ENCODE measurements at places on chromosomes 16 and 17.

- DNase-seq, result no peak
Observed at GRCh38 chr17:14792746-14793145, 472.4 kb downstream of the PMP22 start.

- no peak for DNase-seq
Observed at GRCh38 chr17:47276868-47277267, 23.2 kb downstream of the ITGB3 start.

GRCh38 chr17:48927978-48928745, 16.5 kb downstream of the SNF8 start:
- DNase-seq, result peak; percentile 58

DNA sequence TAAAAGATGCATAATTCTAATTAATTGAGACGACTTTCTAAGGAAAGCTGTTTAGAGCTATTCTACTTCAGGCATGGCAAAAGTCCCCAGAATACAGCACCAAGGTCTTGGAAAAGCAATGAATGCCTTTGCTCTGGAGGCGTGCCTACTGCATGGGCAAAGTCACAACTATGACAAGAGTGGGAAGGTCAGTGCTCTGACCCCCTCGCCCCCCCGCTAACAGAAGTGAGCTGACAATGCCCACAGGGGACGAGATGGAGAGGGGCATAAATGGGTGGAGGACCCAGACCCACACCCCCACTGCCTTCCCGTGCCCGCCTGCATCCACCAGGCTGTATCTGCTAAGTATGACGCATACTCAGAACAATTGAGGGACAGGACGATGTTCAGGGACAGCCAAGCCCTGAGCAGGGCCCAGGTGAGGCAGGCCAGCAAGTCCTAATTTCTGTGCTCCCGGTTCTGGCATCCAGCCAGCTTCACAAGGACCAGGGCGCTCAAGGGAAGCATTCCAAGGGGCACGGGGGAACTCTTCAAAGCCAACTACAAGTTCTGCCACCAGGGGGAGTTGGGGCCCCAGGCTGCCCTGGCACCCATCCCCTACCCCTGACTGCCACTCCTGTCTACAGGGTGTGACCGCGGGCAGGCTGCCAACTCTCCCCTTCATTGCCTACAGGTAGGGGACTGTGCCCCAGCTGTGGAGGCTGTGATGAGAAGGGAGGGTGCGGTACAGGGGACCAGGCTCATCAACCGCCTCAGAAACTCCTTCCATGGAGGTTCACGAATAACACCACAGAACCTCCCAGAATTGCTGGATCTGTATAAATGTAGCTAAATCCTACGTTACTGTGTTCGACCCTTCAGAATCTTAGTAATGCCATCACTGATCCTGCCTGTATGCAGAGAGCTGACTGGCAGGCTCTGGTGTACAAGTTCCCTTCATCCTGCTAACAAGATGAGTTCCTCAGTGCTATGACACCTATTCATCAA, 20.8 kb downstream of the NPRL3 start:
- peak; percentile 88 for DNase-seq

DNA sequence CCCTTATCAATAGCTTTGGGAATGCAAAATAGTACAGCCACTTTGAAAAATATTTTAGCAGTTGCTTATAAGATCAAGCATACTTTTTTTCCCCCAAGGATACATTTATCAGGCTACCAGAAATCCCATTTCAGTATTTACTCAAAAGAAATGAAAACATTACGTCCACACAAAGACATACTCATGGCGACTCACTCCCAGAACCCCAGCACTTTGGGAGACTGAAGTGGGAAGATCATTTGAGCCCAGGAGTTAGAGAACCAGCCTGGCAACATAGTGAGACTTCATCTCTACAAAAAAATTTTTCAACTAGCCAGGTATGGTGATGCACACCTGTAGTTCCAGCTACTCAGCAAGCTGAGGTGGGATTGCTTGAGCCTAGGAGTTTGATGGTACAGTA, 5.9 kb downstream of the SKA2 start:
- no peak for DNase-seq

GRCh38 chr16:48101069-48101674, 54.6 kb downstream of the ABCC12 start:
- no peak for DNase-seq

DNA sequence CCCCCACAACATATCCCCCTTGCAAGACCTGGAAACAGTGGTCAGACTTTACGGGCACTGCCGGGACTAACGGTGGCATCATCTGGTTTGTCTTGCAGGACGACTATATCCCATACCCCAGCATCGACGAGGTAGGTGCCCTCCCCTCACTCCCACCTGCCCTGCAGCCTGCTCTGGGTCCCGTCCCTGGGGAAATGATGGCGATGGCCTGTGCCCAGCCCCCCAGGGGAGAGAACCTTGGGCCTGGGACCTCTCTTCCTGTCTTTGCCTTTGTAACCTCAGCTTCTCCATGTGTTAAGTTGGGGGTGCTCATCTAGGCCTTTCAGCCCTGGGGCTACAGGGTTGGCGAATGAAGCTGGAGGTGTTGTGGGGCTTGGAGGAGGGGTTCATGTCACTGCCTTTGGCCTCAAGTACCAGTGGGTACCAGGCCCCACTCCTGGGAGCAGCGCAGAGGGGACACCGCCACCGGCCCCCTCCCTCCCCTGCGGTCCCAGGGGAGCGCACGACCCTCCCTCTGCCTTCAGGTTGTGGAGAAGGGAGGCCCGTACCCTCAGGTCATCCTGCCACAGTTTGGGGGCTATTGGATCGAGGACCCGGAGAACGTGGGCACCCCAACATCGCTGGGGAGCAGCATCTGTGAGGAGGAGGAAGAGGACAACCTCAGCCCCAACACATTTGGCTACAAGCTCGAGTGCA, 99.9 kb downstream of the OR1D5 start:
- DNase-seq, result no peak

- DNase-seq, result no peak
Observed at GRCh38 chr16:86862595-86863280, 284.4 kb downstream of the FOXL1 start.

- DNase-seq, result no peak
Observed at GRCh38 chr17:8345951-8346665, 6.5 kb downstream of the ODF4 start.

DNA sequence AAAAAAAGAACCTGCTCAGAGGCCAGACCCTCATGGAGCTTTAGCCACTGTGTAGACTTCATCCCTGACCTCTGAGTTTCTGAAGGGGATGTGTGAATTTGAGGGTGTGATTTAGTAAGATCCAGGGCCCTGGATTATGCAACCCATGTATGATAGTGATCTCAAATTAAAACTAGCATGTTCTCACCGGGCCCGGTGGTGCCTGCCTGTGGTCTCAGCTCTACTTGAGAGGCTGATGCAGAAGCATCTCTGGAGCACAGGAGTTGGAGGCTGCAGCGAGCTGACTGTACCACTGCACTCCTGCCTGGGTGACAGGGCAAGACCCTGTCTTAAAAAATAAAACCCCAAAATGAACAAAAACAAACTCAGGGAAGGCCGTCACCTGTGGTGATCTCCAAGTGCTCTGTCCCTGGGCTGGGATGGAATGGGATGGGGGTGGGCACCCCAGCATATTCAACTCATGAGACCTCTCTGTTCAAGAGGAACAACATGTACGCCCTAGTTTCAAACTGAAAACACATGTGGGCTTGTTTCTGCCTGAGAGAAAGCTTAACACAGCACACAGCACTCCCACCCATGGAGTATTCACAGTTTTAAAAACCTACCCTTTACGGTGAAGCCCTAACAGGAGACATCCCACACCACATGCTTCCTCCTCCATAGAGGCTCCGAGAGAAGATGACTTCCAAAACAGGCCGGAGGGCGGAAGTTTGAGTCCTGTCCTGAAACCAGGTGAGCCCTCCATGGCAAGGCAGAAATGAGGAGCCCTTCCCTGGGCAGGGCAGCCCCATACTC, 30.1 kb downstream of the GNPTG start:
- no peak for DNase-seq

- DNase-seq, result peak; percentile 16
Observed at GRCh38 chr16:3256146-3256865, at the start of gene MEFV. TSS of gene MEFV (minus strand) at chr16:3256633. CDS start at chr16:3256587, 46 bp downstream.

DNA sequence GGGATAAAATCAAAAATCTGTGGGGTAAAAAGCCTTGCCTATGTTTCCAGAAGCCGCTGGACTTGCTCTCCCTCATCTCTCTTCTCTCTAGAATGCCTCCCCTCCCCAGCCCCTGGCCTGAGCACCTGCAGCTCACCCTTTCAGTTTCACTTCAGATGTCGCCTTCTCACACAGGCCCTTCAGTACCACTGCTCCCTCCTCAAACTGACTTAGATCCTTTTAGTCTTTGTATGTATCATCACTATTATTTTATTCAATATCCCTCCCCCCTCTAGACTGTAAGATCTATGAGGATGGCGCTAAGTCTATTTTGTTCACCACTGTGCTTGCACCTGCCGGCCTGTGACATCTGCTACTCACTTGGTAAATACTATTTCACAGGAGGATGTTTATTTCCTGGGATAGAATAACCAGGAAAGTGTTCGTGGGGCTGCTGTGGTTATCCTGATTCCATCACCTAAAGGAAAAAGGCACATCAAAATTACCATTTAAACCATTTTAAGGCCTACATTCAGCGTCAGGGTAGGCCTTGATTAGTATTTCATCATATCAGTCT, 122.3 kb downstream of the MRTFB start:
- DNase-seq, result no peak

GRCh38 chr16:53882310-53882709, 178.4 kb downstream of the FTO start:
- no peak for DNase-seq

DNA sequence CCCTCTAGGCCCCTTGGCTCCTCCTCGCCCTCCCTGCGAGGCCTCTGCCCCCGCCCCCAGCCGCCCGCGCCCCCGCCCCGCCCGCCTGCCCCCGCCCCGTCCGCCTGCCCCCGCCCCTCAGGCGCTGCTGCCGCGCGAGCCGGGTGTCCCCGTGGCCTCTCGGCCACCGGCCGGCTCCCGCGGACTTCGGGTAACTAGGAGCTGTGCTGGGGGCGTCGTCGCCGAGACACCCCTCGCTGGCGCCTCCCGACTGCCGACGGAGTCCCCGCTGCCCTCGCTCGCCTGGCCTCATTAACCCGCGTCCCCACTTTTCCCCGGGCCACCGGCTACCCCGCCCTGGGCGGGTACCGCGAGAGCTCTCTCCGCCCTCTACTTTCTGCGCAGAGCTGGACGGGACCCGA, at the start of gene TLCD1:
TLCD1 (minus strand) TSS at position 8 of the 401 bp plus-strand sequence. CDS start 136 bp downstream, outside the sequence.
- DNase-seq, result peak; percentile 94

DNA sequence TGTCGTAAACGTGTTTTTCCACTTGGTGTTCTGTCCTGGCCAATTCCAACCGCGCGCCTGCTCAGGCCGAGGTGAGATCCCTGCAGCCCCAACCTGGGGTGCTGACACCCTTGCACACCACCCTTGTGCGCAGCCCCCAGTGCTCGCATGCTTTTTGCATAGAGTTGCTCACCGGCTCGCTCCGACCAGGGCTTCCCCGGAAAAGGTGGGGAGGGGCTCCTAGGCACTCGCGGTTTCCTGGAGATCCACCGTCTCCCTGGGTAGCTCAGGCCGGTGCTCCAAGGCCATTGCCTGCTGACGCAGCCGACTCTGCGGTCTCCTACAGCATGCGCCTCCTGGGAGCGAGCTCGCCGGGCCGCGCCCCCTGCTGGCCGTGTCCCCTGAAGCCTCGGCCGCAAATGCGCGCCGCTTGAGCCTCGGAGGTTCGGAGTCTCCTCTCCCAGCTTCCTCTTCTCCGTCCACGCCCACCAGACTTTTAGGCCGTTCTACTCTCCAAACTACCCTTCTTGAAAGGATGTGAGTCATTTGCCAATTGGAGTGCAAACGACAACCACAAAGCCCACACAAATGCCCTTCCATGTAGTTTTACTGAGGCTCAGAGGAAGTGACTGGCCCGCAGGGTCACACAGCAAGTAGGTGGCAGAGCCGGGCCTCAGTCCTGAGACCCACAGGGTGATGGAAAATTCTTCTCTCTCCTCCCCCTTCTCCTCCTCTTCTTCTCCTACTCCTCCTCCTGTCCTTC, 7.2 kb upstream of the PDP2 start:
- DNase-seq, result peak; percentile 95

- no peak for DNase-seq
Observed at GRCh38 chr17:61750656-61751055, 112.7 kb downstream of the BRIP1 start.

GRCh38 chr17:78719630-78720298, 62.3 kb downstream of the CYTH1 start:
- no peak for DNase-seq

- no peak for DNase-seq
Observed at GRCh38 chr16:76428858-76429257, 151.7 kb downstream of the CNTNAP4 start.

DNA sequence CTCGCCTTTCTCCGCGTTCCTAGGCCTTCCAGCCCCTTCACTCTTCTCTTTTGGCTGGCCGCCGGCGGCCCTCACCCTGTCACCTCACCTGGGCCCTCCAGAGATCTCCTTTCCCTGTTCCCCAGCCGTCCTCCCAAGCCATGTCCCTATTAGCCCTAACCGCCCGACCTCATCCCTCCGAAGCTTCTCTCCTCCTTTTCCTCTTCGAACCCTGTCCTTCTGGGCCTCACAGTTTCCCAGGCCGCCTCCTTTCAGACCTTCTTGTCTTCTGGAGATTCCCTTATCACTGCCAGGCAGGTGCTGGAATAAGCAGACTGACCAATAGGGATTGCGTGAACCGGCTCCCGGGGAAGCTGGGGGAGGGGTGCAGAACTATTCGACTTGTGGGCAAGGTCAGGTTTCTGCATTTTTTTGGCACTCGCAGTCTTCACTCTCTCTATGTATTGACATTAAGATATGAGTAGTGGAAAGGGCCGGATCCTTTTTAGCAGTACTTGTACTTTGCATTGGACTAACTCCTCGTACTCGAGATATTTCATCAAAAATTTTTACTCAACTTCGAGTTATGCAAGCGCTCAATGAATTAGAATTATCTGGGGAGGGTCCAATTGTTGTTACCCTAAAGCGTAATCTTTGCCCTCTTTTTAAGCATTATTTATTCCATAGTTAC, 690 bp downstream of the RHOT1 start:
- DNase-seq, result peak; percentile 77

- no peak for DNase-seq
Observed at GRCh38 chr17:79126139-79126538, 51.5 kb downstream of the ENGASE start.

DNA sequence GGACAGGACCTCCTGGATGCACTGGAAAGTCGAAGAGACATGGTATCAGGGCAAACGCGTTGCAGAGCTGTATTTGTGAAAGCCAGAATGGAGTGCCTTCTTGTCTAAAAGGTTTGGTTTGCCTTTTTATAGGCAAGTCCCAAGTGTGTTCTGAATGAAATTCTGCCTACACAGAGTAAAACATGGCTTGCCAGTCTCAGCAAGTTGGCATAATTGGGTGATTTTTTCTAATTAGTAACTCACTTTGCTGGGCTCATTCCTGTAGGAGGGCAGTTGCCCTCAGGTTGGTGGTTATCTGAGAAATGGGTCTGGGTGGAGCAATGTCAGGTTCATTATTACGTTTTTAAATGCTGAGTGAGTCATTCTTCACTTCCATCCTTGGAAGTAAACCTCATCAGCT, at the start of gene KRT25:
KRT25 (minus strand) TSS at position 101 of the 400 bp plus-strand sequence; CDS start at position 41, 60 bp downstream.
- no peak for DNase-seq
